Substantia nigra (tissue), 51 donors: ENCODE measurements at places on chromosomes 16 and 17.

DNA sequence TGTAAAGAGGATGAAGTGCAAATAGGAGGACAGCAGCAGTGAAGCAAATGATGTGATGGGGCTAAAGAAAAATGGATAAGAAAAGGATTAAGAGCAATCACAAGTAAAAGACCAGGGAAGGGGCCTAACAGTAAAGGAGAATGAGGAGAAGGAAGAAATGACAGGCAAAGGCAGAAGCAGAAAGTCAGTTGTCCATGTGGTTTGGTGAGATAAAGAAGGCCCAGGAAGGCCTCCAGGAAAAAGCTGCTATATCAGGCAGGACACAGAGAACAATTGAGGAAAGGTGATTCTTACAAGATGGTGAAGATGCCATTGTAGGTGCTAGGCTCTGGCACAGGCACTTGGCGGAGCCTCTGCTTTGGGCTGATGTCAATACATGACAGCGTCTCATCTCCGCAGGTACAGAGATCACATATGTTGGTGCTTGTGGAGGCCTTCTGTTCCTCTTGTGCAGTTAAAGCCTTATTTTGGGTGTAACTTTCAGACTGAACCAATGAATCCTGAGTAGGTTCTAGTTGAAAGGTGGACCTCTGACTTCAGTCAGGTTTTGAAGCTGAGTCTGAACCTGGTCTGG, 18.1 kb downstream of the RDM1 start:
- no peak for DNase-seq

GRCh38 chr16:84086341-84086740, 30.4 kb downstream of the MBTPS1 start:
- no peak for DNase-seq

DNA sequence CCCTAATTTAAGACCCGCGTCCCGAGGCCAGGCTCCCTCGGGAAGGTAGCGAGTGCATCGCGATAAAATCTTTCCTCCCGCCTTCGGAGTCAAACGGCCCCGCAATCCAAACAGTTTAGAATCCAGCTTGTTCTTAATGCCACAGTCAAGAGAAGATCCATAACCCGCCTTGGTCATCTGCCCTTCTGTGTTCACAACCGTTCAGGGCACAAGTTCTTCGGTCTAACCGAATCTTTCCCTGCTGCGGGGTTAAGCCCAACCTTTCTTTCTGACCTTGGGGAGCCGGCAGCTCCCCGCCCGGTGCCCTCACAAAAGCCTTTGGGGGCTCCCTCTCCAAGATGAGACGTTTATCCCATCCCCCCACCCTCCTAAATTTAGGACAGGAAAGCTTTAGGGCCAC, 30.3 kb downstream of the CPSF4L start:
- DNase-seq = no peak

- no peak for DNase-seq
Measured at GRCh38 chr16:60510941-60511340, 1525.3 kb downstream of the CDH8 start.
